Pancreas (tissue), 10 donors: ENCODE measurements at places on chromosomes 13 and 19. TPM values are rescaled to one million over a fixed set of nuclear protein-coding genes. Genes with fewer than 3 reads are reported as not detected.

ONECUT3 gene
- polyA plus RNA-seq: not detected

HIPK4 gene
- polyA plus RNA-seq: 0.08 TPM

ZNF491 gene
- polyA plus RNA-seq: 1.2 TPM

LCP1 gene
- 3.5 TPM for polyA plus RNA-seq

FGF22 gene
- 0.53 TPM for polyA plus RNA-seq

ZNF430 gene
- 2.1 TPM for polyA plus RNA-seq

SNRPA gene
- polyA plus RNA-seq: 28.0 TPM

MZF1 gene
- 53.9 TPM for polyA plus RNA-seq

CEACAM3 gene
- not detected for polyA plus RNA-seq

EFNB2 gene
- polyA plus RNA-seq: 3.0 TPM

DNA sequence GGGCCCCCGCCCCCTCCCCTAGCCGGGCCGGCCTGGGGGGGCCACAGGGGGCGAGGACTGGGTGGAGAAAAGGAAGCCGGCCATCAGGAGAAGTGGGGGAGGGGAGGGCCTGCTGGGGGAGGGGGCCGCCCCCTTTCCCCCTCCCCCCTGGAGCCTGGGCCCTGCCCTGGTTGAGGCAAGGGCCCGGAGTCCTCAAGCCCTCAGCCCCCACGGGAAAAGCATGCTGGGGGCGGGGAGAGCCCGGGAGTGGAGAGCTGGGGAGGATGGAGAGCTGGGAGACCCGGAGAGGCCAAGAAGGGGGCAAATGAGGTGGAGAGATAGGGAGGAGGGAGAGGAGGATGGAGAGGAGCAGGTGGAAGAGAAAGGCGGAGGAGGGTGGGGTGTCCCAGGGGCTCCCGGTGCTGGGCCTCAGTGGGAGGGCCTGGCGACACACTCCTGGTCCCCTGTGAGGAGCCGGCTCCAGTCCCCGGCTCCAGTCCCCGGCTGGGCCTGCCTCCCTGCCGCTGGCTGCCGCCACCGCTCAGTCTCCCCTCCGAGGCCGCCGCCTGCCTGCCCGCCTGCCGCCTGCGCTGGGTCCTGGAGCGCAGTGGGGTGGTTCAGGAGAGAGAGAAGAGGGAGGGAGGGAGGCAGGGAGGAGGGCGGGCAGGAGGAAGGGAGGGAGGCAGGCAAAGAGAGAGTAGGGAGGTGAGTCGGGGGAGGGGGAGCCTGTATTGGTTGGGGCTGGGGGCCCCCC is at the start of gene GRIK5:
Gene GRIK5 (minus strand): TSS at position 588 of the 733 bp plus-strand sequence. CDS start 4,436 bp downstream, outside the sequence.
- H3K4me1 ChIP-seq: peaks cover 1% of the 10 kb centered on the region
- no peaks in the 10 kb centered on the region for H3K36me3 ChIP-seq
- DNase-seq: no peak
- no peaks in the 10 kb centered on the region for H3K27me3 ChIP-seq
- H3K27ac ChIP-seq: no peak within 1 kb of the TSS

GRCh38 chr13:77372275-77372674 is 45.4 kb upstream of the MYCBP2 start:
- no peak for DNase-seq
- H3K27ac ChIP-seq: no peak overlapping the region
- no peaks in the 10 kb centered on the region for H3K4me1 ChIP-seq
- H3K4me3 ChIP-seq: no peak overlapping the region

GRCh38 chr19:9940778-9941177 is 4.5 kb upstream of the OLFM2 start:
- no peak for DNase-seq
- H3K27ac ChIP-seq: no peak overlapping the region
- no peaks in the 10 kb centered on the region for H3K4me1 ChIP-seq

GRCh38 chr13:30363725-30364124 is 56.4 kb upstream of the KATNAL1 start:
- no peaks in the 10 kb centered on the region for H3K27me3 ChIP-seq
- DNase-seq: no peak
- no peak overlapping the region for H3K4me3 ChIP-seq
- H3K27ac ChIP-seq: no peak overlapping the region

- H3K4me1 ChIP-seq: no peaks in the 10 kb centered on the region
- DNase-seq: no peak
- H3K27me3 ChIP-seq: no peaks in the 10 kb centered on the region
- no peak overlapping the region for H3K27ac ChIP-seq
- peaks cover 9% of the 10 kb centered on the region for H3K36me3 ChIP-seq
Measured at GRCh38 chr19:38409631-38410133, 6.8 kb downstream of the FAM98C start.

GRCh38 chr19:37309834-37310575 is 60.9 kb upstream of the ZNF527 start:
- H3K36me3 ChIP-seq: no peaks in the 10 kb centered on the region
- H3K27me3 ChIP-seq: no peaks in the 10 kb centered on the region
- H3K27ac ChIP-seq: no peak overlapping the region
- no peak overlapping the region for H3K4me3 ChIP-seq

- no peaks in the 10 kb centered on the region for H3K27me3 ChIP-seq
- no peaks in the 10 kb centered on the region for H3K36me3 ChIP-seq
- no peaks in the 10 kb centered on the region for H3K4me1 ChIP-seq
- no peak overlapping the region for H3K27ac ChIP-seq
- H3K4me3 ChIP-seq: no peak overlapping the region
Measured at GRCh38 chr13:97068151-97068550, 73.9 kb upstream of the OXGR1 start.

GRCh38 chr13:23352161-23352560 is 81.3 kb downstream of the SACS start:
- H3K27me3 ChIP-seq: no peaks in the 10 kb centered on the region
- no peak overlapping the region for H3K27ac ChIP-seq
- H3K4me3 ChIP-seq: no peak overlapping the region
- DNase-seq: no peak
- no peaks in the 10 kb centered on the region for H3K36me3 ChIP-seq

DNA sequence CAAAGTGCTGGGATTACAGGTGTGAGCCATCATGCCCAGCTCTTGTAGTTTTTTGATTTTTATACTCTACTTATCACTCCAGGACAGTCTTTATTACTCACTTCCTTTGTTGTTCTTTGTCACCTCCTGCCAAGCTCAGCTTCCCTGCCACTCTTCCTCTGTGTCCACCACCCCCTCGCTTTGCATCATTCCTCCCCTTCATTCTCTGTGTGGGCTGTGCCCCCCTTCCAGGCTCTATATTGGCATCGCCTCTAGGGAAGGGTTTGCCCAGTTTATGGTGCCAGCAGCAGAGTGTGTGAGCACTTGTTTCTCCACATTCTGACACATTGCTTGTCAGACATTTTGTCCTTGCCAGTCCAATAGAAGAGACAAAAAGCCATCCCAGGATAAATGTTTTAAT is 15.1 kb downstream of the ZNF302 start:
- H3K4me1 ChIP-seq: peaks cover 12% of the 10 kb centered on the region
- no peaks in the 10 kb centered on the region for H3K36me3 ChIP-seq
- no peak for DNase-seq
- H3K27ac ChIP-seq: no peak overlapping the region
- no peaks in the 10 kb centered on the region for H3K27me3 ChIP-seq
